ENCODE measurements at places on chromosomes 3 and 15.

DNA sequence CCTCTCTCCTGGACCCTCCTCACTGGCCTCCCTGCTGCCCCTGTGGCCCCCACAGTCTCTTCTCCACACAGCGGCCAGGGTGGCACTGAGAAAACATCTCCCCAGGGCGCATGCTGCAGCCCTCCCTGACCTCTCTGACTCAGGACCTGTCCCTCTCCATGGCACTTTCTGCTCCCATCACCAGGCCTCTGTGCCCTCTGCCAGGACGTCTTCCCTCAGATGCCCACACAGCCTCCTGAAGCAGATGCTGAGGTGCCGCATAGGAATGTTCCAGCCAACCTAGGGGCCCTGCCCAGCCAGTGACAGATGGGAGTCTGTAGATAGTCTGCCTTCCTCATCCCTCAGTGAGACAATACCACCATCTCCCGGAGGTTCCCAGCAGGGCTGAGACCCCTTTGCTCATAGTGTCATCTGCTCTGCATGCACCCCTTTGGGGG is 8.7 kb downstream of the MYL3 start:
- no peak for DNase-seq

DNA sequence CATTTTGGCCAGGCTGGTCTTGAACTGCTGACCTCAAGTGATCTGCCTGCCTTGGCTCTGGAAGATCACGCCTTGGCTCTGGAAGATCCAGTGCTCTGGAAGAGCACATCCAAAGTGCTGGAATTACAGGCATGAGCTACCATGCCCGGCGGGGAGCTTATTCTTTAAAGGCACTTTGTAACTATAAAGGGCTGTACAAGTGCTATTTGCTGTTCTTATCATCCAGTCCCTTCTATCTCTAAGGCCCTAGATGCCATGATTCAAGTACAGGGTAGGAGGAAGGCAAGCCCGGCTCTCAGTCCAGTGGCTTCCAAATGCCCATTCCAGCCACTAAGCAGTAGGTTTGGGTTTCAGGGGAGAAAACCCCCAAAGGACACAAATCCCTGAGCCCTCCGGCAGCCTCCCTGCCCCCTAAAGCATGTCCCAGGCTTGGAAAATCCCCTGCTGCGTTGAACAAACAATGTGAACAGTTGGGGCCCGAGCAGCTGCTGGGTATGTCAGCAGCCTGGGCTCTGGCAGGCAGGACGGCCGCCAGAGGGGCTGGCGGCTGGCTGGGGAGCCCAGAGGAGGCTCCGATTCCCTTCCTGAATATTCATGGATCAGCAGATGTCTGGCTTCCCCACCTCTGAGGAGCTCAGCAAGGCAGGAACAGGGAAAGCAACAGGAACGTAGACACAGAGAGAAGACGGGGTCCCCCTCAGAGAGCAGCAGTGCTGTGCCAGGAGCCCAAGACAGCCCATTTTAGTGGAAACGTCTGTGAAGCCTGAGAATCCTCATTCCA is 7.7 kb downstream of the IGDCC4 start:
- no peak for DNase-seq

DNA sequence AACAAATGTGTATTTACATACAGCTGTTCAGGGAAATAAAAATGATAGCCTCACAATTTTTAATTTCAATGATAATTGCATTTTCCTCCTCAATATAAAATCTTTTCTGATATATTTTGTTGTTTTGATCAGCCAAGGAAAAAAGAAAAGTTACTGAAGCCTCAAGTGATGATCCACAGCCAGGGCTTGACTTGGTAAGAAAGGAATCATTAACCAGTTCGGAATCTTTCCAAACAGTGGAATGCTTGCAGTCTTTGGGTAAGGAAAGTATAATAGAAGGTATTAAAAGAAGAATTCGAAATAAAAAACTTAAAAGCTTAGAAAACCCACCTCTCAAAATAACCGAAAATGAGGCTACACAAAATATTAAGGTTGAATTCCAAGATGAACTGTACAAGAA is 1.0 kb downstream of the TOPAZ1 start:
- no peak for DNase-seq

DNA sequence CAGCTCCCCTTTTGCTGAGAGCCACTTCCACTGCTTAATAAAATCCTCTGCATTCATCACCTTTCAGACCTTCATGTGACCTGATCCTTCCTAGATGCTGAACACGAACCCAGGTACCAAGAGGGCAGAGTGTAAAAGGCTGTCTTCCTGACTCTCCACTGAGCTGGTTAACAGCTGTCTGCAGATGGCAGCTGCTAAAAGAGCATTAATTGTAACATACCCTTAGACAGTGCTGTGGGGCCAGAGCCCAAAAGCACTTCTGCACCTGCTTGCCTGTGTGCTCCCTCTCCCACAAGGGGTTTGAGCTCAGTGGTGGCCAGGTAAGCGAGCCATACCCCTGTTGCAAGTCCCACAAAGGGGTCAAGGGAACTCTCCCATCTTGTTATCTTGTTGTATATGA is 187.3 kb downstream of the UBE2E2 start:
- DNase-seq = no peak

GRCh38 chr3:80769683-80770082 is 991.8 kb downstream of the GBE1 start:
- no peak for DNase-seq

DNA sequence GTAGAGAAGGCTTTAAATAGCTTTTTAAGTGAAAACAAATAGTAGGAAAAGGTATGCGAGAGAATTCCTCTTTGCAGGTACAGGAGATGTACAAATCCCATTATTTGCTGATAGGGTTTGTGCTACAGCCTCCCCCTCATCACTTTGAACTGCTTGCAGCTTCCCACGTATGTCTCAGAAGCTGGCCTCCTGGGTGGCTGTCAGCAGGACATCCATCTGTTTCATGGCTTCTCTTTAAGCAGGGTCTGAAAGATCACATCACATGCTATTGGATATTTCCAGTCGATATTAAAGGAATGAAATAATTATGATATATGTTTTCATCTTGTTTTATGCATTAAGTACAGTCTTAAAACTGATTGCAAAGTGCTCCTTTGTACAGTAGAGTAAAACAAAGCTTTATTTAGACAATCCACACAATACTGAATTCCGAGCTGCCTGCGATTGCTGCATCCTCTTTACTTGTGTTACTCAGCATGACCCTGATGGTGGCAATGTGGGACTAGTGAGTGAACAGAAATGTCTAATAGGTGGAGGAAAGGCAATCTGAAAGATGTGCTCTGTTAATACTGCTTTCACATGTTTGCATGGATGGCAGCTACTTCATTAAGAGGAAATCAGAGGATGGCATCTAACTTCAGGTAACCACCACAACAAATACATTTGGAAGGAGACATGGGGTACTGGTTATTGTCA is 930.6 kb upstream of the SEMA6D start:
- no peak for DNase-seq

GRCh38 chr3:43233062-43233461 is 53.3 kb upstream of the SNRK start:
- DNase-seq = no peak
